SJSA1 (cell line): ENCODE measurements at places on chromosomes 3 and 15. TPM values are rescaled to one million over a fixed set of nuclear protein-coding genes. Genes with fewer than 3 reads are reported as not detected.

- H3K4me3 ChIP-seq = no peak overlapping the region
- H3K27me3 ChIP-seq = no peaks in the 10 kb centered on the region
- H3K4me1 ChIP-seq = peaks cover 13% of the 10 kb centered on the region
- H3K36me3 ChIP-seq = no peaks in the 10 kb centered on the region
- no peak for DNase-seq
- H3K27ac ChIP-seq = no peak overlapping the region
Observed at GRCh38 chr3:18127174-18127858, 297.8 kb downstream of the SATB1 start.

The NR2E3 gene
- not detected in 2 replicates for total RNA-seq

The SPATA12 gene
- total RNA-seq = not detected in 2 replicates

DNA sequence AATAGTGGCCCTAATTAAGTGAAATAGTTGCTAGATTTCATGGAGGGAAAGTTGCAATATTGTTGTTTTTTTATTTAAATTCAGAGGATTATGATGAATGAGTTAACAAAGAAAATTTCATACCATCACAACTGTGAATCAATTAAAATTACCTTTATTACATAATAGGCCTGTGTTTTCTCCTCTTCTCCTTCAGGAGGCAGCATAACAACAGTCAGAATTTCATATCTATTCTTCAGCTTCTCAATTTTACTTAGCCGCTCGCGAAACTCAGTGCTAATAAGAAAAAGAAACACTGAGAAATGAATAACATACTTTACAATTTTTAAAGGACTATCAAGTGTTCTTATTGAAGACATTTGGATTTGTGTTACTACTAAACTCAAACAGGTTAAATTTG lies 29.4 kb downstream of the TTC14 start:
- H3K27me3 ChIP-seq = 0 out of 2 replicates have a peak, but pooled peaks cover 3% of the 10 kb centered on the region

DNA sequence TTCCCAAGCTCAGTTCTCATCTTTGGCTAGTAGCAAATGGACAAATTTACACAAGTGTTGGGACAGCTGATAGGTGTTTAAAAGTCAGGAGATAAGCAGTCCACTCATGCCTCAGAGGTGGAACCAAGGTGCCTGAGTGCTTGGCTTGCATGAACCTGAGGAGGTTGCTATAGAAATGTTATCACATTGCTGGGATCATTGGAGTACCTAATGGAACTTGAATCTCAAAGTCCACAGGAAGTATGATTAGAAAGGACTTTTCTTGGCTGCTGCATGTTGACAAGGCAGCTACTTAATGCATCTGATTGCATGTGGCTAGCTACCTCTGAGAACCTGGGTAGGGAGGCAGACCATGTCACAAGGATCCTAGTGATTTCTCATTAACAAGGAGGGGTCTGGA lies 39.5 kb upstream of the C3orf80 start:
- no peaks in the 10 kb centered on the region for H3K27me3 ChIP-seq
- H3K27ac ChIP-seq = no peak overlapping the region
- DNase-seq = no peak
- H3K4me3 ChIP-seq = no peak overlapping the region

DNA sequence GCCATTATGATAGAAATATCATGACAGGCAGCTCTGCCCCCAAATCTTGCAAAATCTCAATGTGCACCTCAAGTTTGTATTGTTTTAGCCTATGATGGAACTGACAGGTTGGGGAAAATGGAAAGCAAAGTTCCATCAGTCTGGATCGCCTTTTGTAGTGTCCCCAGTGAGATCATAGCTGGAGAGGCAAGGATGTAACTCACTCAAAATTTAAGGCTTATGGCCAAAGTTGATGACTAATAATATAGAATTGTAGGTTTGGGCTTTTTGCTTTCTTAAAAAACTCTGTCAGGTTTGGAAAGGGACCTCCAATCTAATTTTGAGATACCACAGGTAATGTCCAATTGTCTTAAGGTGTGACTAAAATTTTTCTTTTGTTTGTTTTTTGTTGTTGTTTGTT lies 1.4 kb upstream of the ACP3 start:
- H3K36me3 ChIP-seq = no peaks in the 10 kb centered on the region
- H3K27ac ChIP-seq = no peak overlapping the region
- no peak for DNase-seq
- H3K4me1 ChIP-seq = peaks cover 15% of the 10 kb centered on the region
- H3K27me3 ChIP-seq = peaks cover 4% of the 10 kb centered on the region; the same call in 1 of the 2 replicates

The THAP10 gene
- total RNA-seq = 3.9 and 10.7 TPM in 2 replicates

- H3K27me3 ChIP-seq = no peaks in the 10 kb centered on the region
- H3K4me3 ChIP-seq = no peak overlapping the region
- DNase-seq = peak; percentile 85
- peak overlapping the region; percentile 48 for H3K27ac ChIP-seq
- no peaks in the 10 kb centered on the region for H3K36me3 ChIP-seq
Observed at GRCh38 chr15:98800437-98801233, 152.3 kb downstream of the IGF1R start.

GRCh38 chr15:80934761-80935221 lies 54.8 kb downstream of the MESD start:
- H3K4me3 ChIP-seq = no peak overlapping the region
- DNase-seq = peak; percentile 10
- no peak overlapping the region for H3K27ac ChIP-seq
- H3K4me1 ChIP-seq = peaks cover 3% of the 10 kb centered on the region
- no peaks in the 10 kb centered on the region for H3K36me3 ChIP-seq

The TMEM212 gene
- total RNA-seq = not detected in 2 replicates

DNA sequence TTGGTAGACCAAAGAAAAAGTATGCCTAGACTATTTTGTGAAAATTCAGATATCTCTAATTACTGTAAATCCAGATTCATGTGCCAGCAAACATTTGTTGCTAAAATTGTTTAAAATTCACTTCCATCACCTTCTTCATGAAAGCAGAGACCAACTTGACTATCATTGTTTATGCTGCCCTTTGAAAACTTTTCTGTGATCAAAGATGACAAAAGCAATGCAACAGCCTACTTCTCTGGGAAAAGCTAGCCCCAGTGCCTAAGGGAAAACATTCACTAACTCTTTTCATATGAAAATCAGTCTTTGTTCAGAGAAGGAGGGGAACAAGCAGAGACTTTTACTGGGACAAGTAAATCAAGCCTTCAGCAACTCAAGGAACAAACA lies 178.0 kb upstream of the P2RY1 start:
- no peak overlapping the region for H3K27ac ChIP-seq
- no peaks in the 10 kb centered on the region for H3K4me1 ChIP-seq
- no peak for DNase-seq
- H3K4me3 ChIP-seq = no peak overlapping the region
